CD4-positive, alpha-beta T cell treated with Interleukin-6 at 100 ng/mL for 8 hours (primary cell): ENCODE measurements at places on chromosomes 11 and 22.

DNA sequence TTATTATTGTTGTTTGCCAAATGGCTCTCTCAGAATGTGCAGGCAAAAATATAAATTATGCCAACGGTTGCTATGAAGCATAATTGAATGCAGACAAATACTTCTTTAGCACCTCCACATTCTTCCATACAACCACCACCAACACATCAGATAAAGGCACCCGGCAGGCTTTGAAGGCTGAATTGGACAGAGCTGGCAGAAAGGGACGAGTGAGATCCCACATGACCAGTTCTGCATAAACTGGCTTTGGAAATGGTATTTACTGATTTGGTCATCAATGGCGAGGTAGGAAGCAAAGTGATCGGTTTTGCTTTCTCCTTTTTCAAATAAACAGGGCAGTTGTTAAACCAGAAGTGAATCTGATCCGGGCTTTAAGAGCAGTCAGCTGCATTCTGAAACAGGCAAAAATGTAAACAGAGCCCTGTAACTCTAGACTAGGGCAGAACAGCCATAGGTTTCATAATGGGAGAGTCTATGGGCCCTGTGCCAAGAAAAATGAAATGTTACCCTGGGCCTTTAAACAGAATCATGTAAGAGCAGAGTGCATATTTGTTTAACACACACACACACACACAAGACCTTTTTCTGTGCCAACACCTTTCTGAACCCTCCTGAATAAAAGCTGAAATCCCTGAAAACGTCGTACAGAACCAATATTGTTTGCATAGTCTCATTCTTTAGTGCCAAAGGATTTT, 97.7 kb downstream of the MPPED2 start:
- DNase-seq: no peak

GRCh38 chr11:10042699-10043098, 251.3 kb downstream of the SBF2 start:
- DNase-seq: no peak

DNA sequence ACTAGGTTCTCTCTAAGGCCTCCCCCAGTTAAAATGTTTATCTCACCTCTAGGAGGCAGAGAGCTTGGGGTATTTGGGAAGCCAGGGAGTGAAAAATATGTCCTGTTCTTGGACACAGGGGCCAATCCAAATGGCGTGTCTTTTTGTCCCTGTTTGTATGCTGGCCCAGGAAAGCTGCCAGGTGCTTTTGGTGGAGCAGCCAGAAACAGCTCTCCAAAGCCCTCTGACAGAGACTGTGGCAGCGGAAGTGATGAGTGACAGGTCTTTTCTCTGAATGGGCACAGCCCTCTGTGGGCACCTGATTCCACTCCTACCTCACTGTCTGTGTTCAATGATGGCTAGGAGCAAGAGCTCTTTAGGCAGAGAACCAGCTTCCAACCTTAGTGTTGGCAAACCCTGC, 106.4 kb upstream of the KIRREL3 start:
- no peak for DNase-seq

GRCh38 chr22:37433786-37434185, 6.5 kb upstream of the ELFN2 start:
- no peak for DNase-seq

GRCh38 chr22:48076008-48076407, 1313.6 kb downstream of the TBC1D22A start:
- no peak for DNase-seq

- no peak for DNase-seq
Measured at GRCh38 chr11:75566763-75567279, 4.8 kb downstream of the SERPINH1 start.

DNA sequence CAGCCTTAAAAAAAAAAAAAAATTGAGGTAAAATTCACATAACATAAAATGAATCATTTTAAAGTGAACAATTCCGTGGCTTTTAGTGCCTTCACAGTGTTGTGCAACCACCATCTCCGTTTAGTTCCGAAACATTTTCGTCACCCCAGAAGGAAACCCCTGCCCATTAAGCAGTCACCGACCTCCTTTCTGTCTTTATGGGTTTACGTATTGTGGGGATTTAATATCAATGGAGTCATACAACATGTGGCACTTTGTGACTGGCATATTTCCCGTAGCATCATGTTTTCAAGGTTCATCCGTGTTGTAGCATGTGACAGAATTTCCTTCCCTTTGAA, 65.5 kb downstream of the BCR start:
- no peak for DNase-seq

- DNase-seq: no peak
Measured at GRCh38 chr11:19766206-19766605, 53.6 kb downstream of the NAV2 start.

GRCh38 chr22:47580121-47580520, 817.7 kb downstream of the TBC1D22A start:
- DNase-seq: no peak

DNA sequence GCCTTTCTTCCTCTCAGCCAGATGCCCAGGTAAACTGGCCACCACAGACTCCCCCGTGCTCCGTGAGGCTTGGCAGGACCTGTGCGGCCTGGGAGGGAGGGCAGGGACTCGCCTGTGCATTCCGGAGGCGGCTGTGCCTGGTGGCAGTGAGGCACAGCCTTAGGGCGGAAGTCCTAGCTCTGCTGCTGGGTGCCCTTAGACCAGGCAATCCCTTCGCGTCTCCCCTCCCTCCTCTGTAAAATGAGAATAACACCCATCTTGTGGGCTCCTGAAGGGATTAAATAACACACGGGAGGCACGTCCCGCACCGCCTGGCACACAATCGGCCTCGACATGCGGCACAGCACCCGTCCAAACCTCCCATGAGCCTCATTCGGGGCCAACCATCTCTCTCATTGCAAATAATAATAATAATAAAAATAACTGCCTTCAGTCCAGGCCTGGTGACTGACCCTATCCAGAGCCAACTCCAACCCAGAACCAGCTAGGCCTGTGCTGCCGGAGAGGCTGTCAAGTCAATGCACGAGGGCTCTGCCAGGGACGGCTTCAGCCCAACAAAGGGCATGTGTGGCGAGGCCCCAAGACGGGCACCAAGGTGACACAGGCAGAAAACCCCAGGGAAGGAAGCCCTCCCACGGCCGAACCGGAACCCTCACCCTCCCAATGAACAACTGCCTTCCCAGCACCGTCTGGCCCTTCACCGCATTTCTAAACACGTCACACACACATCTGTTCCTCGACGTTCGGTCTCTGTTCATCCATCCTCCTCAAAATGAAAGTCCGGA, 8.2 kb downstream of the LTO1 start:
- DNase-seq: no peak

DNA sequence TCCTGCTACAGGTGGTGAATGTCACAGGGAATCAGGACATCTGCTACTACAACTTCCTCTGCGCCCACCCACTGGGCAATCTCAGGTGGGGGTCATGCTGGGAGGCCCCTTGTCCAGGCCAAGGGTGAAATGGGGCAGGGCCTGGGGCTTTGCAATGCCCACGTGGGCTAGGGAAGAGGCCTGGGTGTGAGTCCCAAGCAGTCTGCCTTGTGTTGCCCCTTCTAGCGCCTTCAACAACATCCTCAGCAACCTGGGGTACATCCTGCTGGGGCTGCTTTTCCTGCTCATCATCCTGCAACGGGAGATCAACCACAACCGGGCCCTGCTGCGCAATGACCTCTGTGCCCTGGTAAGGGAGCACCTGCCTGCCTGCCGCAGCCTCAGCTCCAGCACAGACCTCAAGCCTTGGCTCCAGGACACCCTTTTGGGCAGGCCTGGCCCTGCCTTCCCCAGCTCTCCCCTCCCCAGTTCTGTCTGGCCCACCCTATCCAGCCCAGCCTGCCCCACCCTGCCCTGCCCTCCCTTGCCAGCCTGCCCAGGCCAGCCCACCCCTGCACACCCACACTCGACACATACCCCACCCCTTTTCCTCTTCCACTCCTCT, 9.1 kb upstream of the TAGLN start:
- DNase-seq: no peak

DNA sequence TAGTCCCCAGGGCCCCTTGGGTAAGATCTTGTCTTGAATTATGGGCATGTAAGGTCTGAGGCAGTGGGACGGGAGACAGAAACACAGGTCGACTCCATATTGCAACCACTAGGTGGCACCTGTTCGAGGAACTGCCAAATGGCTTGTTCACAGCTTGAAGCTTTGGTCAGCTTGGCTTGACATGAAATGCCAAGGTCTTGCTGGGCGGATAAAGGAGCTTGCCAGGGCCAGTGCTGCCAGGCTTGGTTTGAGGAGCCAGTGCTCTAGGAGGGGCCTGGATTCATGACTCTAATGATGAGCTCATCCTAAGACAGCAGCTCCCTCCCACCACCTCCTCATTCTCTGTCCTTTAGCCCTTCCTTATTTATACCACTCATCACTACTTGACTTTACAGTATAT, 11.9 kb upstream of the NRIP3 start:
- DNase-seq: peak; percentile 63

DNA sequence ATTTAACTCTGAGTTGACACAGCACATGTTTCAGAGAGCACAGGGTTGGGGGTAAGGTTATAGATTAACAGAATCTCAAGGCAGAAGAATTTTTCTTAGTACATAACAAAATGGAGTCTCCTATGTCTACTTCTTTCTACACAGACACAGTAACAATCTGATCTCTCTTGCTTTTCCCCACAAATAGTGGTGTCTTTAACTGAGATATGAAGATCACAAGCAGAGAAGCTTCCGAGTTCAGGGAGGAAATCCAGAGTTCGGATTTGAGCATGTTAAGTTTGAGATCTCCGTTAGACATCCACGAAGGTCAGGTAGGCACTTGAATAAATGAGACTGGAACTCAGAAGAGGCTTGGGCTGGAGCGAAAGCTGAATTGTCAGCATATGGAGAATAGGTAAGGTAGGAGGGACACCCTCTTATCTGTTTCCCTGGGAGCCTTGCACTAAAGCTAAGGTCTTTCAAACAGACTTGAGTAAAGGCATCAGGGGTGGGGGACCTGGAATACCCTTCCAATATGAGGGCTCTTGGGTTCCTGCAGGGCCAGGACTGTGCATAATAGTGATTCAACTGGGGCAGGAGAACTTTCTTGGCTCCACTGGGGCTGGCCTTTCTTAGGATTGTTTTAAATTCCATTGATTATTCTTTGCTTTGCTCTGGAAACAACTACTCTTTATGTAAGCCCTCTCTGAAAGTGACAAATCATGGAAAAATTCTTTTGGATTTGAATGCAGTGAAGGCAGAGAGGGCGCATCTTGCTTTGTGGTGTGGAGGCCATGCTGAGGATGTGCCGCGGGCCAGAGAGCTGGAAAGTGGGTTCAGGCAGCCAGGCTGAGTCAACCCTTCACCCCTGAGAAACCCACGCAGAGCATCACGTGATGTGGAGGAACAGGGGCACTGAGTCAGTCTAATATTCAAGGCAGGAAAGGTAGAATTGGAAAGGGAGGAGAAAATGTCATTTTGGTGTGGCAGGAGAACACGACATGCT, 62.7 kb upstream of the AMPD3 start:
- DNase-seq: no peak

- no peak for DNase-seq
Measured at GRCh38 chr11:66015936-66016792, 4.4 kb downstream of the CST6 start.

- no peak for DNase-seq
Measured at GRCh38 chr22:21026783-21027692, 5.3 kb downstream of the SLC7A4 start.
